Panc1 (cell line): ENCODE measurements at places on chromosomes 6 and 20. TPM values are rescaled to one million over a fixed set of nuclear protein-coding genes. Genes with fewer than 3 reads are reported as not detected.

DNA sequence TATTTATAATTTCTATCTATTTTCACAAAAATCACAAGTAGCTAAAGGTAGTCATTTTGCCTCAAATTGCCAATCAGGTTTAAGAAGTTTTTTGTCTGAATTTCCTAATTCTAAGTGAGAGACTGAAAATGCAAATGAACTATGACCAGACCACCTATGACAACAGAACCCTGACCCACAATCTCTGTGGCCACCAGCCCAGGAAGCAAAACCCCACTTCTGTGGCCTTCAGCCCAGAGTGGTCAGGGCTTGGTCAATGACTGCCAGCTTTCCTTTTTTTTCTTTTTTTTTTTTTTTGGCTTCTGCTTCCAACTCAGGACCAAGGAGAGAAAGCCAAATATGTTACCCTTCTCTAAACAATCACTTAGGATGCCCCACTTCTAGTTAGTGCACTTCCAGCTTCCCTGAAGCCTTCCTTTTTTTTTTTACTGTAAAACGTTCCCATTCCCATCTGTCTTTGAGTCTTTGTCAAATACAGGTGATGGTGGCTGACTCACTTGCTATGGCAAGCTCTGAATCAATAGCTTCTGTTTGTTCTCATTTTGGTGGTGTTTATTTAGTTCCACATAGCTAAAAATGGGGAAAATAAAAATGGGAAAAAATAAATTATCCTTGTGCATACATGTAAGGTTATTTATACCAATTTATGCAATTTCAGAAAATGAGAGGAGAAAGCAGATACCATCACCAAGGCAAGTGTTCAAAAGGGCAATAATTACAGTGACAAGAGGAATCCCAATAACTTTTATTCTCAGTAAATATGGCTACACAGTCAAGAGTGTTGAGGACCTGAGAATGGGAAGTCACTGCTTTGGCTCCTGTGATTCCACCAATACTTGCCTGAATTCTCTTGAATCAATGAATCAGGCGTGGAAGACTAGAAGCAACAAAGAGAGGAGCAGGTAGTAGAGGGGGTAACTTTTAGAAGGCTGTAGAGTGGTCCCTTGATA is 170.3 kb upstream of the PDE7B start:
- no peak for DNase-seq

DNA sequence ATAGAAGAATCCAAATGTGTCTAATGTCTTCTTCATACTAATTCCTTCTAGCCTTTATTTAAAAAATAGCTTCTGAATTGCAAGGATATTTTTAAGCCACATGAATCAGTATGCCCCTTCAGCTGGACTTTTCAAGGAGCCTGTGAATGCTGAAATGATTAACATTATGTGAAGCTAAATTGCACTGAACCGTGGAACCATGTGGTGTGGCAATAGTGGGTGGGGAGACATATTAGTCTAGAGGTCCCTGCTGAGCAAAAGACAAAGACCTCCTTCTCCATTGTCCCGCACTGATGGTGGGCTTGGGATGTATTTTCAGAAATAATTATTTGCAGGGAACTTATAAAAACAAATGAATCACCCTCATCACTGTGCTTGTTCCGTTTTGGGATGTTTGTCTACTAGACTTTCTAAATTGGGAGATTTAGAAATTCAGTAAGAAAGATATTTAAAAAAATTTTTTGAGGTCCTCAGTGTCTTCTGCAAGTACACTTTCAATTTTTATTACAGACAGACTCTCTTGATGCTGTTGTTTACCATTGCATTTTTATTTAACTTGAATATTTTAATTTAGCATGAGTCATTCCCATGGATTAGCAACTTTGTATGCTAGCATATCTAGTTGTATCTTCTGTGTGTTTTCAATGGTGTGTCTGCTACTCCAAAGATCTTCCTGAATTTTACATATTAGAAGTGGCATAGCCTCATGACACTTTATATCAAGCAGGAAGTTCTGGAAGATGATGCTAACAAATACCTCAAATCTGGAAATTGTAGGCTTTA is 238.1 kb downstream of the LAMA2 start:
- DNase-seq = no peak

GRCh38 chr6:167089243-167090142 is 33.4 kb upstream of the CCR6 start:
- DNase-seq = no peak

- no peak for DNase-seq
Measured at GRCh38 chr6:29749308-29749662, 26.1 kb downstream of the HLA-F start.

GRCh38 chr20:50056408-50056926 is 56.5 kb downstream of the UBE2V1 start:
- no peak for DNase-seq

DNA sequence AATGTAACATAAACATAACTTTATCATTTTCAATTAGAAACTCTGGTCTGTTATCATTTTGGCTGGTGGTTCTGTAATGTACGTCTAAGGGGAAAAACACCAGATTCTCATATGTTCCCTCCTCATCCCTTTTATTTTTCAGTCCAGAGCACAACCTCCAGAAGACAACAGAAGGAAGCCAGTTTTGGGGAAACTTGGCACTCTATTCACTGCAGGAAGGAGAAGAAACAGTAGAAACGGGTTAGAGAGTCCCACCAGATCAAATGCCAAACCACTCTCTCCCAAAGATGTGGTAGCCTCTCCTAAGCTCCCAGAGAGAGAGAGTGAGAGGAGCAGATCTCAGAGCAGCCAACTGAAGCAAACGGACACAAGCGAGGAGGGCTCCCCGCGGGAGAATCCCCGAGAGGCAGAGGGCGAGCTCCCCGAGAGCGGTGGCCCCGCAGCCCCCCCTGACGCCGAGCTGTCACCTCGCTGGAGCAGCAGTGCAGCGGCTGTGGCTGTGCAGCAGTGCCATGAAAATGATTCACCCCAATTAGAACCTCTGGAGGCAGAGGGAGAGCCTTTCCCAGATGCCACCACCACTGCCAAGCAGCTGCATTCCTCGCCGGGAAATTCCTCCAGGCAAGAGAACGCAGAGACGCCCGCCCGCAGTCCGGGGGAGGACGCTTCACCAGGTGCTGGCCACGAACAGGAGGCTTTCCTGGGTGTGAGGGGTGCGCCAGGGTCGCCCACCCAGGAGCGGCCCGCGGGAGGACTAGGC is 117.8 kb downstream of the RTN4IP1 start:
- no peak for DNase-seq

- DNase-seq = no peak
Measured at GRCh38 chr6:109166673-109167072, 71.4 kb downstream of the CEP57L1 start.

GRCh38 chr6:98037571-98037970 is 754.6 kb upstream of the MMS22L start:
- no peak for DNase-seq

DNA sequence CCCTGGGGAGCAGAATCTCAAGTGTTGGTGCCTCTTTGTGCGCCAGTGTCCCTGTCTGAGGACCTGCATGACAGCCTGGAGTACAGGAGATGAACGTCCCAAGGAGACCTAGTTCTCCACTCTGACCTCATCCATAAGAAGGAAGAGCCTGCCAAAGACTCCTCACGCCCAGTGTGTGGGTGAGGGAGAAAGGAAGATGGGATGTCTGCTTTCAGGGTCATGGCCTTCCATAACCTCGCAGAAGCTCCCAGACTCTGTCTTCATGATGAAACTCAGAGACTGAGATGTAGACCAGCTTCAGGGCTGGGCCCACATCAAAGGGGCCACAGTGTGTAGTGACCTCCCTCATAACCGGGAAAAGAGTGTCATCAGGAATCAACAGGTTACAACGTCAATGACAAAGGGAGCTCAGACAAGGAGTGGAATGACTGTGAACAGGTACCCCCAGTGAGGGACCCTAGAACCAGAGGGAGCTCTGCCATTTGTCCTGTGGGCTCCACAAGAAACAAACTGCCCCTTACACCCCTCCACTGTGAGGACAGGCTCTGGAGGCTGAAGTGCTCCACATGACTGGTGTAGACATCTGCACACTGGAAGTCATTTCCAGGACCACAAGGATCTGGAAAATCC is 8.1 kb downstream of the HLA-DQB1 start:
- DNase-seq = no peak

Gene SMPDL3A
- total RNA-seq = 1.8 TPM

Gene BTN2A1
- 23.0 TPM for total RNA-seq

Gene OXT
- not detected for total RNA-seq

Gene PLAGL1
- 24.3 TPM for total RNA-seq

Gene C2
- 1.0 TPM for total RNA-seq

Gene PTPRK
- 61.8 TPM for total RNA-seq

Gene NRSN1
- not detected for total RNA-seq
